Thyroid gland (tissue), 4 donors: ENCODE measurements at places on chromosomes 2 and 18.

- DNase-seq, result no peak
Measured at GRCh38 chr18:63890237-63890949, 2.9 kb downstream of the SERPINB2 start.

DNA sequence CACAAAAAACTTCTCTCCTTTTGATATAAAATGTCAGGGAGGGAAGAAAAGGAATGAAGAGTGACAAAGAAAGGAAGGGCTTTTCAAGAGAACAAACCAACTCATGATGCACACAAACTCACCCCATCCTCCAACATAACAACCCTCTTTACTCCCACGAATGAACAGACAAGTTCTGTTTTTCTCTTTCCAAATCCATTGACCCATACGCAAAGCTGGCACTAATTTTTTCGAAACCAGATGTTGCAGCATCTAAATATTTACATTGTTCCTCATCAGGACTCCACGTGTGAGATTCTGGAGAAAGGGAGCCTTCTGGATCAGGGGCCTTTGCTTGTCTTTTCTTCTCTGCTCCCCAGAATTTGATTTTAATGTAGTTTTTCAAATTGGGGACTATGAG lies 143.3 kb upstream of the BCL2L11 start:
- no peak for DNase-seq

DNA sequence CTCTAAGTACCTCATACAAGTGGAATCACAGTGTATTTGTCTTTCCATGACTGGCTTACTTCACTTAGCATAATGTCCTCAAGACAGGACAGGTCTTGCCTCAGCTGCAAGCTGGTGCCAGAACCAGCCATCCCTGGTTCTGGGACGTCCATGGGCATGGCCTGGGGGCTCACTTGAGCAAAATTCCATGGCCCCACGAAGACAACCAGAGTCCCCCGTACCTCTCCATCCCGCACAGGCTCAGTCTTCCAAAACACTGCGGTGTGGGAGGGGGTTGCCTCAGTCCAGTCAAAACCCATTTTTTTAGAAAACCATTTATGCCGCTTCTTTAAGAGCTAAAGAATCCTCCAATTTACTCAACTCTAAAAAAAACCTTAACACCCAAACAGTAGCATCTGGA lies 21.7 kb upstream of the CABLES1 start:
- no peak for DNase-seq

DNA sequence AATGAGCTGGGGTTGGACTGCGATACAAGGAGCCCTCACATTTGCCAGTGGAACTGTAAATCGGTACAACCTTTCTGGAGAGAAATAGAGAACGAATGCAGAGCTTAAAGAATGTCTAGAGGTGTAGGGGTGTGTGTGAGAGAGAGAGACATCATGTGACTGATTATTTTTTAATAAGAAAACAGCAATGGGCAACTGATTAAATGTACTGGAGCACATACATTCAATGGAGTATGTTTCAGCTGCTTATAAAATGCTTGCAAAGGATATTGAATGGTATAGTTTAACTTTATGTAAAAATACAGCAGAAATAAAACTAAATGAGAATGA lies 391 bp upstream of the TMEM17 start:
- no peak for DNase-seq

DNA sequence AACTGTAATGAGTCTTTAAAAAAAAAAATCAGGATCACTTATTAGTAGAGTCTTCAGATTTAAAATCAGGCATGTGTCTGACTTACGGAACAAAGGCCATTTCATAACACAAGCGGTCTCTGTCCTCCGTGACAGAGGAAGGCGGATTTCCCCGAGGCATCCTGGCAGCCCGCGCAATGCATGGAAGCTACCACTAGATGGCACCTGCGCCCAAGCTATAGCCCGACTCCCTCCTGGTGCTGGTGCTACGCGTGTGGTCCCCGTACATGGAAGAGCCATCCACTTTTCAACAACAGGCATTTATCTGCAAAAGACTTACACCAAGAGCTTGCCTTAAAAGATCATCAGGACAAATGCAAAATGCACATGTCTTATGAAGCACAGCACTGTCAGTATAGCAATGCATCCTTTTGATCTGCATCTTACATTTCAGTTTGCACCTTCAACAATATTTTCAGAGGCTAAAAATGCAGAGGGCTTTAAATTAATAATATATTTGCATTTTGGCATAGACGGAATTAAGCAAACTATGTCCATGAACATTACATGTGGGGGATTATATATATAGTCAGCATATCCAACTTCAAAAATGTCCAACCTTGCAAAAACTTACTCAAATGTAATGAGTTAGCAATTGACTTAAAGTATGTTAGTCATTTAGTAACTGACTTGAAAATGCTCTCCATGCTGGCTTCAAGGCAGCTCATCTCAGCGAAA lies 96.0 kb downstream of the ZNF516 start:
- peak; percentile 82 for DNase-seq

GRCh38 chr2:17747684-17748452 lies 5.7 kb downstream of the SMC6 start:
- no peak for DNase-seq

- no peak for DNase-seq
Measured at GRCh38 chr2:11286749-11287148, 57.7 kb downstream of the ROCK2 start.

DNA sequence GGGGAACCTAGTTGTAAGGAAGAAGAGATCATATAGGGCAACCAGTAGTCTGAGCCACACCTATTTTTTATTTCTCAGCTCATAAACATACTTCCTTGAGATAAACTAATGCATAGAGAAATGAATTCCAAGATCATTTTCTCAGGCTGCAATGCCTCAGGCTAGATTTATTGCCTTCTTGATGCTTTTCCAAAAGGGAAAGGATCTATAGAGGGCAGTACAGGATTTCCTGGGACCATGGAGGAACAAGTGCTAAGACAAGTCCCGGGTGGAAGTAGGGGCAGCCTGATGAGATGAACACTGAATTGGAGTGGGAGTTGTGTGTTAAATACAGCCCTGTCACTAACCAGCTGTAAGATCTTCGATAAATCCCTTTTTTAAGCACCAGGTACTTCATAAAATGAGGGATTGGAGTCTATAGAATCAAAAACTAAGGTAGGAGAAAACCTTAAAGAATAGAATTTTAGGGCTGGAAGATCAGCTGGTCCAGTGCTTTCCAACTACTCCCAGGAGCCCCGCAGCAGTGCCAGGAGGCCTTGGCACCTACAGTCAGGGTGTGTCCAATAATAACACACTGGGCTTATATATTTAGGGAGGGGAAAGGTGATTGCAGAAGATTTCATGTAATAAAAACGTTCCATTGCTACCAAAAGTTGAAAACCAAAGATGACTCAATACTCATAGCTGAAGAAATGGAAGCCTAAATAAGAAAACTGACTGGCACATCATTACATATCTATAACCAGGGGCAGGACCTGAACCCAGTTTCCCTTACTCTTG lies 58.1 kb downstream of the SERTAD2 start:
- DNase-seq, result no peak

- no peak for DNase-seq
Measured at GRCh38 chr2:144230033-144230432, 289.9 kb downstream of the ZEB2 start.

DNA sequence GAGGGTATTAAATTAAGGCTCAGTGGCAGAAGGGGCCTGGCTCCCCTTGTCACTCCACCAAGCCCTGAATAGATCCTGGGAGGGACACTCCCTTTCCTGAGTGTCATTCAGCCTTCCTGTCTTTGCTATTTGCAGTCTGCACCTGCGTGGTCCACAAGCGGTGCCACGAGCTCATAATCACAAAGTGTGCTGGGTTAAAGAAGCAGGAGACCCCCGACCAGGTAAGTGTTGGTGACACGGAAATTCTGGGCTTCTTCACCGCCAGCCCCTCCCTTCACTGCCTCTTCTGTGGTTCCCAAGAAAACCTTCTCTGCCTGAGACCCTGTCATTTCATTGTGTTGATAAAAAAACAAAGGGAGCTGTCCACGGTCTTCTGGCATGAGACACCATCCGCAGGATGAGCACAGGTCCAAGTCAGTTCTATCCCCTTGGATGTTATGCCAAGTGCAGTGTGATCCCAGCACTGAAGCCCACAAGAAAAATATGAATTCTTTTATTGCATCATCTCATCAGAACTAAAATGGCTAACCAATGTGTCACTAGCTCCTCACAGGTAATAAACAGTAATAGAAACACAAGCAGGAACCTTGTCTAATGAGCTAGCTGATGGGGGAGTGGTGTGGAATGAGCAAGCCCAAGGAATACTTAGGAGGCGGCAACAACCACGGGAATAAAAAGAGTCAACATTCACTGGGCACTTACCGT lies 316.9 kb upstream of the EPAS1 start:
- no peak for DNase-seq

- DNase-seq, result no peak
Measured at GRCh38 chr2:219897456-219897855, 270.0 kb downstream of the SLC4A3 start.

GRCh38 chr18:79260510-79260909 lies 135.2 kb upstream of the NFATC1 start:
- DNase-seq, result no peak

GRCh38 chr2:240775905-240776304 lies 44.1 kb downstream of the KIF1A start:
- DNase-seq, result peak; percentile 65

- DNase-seq, result no peak
Measured at GRCh38 chr2:105712981-105713596, 31.6 kb upstream of the NCK2 start.

GRCh38 chr2:84290537-84290936 lies 168.5 kb downstream of the SUCLG1 start:
- no peak for DNase-seq

DNA sequence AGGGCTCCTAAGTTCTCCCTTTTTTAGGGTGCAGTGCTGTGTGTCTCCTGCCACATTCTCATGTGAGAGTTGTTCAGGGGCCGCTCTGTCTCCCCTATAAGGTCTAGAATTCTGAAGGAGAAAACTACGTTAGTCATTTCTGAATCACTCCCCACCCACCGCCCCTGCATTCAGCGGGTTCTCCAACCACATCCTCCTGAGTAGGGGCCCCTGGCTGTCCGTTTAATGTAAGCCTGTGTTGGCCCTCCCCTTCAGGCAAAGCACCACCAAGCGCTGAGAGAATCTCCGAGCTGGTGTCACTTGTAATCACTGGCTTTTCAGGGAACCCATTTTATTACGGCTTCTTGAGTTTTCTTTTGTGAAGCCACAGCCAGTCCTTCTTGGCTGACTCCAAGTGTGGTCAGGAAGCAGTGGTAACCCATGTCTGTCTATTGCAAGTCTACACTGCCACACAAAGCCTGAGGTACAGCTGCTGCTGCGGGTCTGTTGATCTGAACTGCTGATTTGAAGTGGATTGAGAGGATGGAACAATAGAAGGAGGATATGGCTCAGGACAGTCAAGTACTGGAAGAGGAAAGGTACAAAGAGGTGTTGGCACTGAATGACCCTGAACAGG lies 16.9 kb downstream of the LCT start:
- DNase-seq, result no peak
